Left renal cortex interstitium (tissue), 4 donors: ENCODE measurements at places on chromosomes 4 and X. TPM values are rescaled to one million over a fixed set of nuclear protein-coding genes. Genes with fewer than 3 reads are reported as not detected.

The BGN gene
- 201 TPM for polyA plus RNA-seq

The AR gene
- polyA plus RNA-seq: 3.8 TPM

- DNase-seq: no peak
Observed at GRCh38 chr4:142925161-142925560, 79.1 kb upstream of the INPP4B start.

DNA sequence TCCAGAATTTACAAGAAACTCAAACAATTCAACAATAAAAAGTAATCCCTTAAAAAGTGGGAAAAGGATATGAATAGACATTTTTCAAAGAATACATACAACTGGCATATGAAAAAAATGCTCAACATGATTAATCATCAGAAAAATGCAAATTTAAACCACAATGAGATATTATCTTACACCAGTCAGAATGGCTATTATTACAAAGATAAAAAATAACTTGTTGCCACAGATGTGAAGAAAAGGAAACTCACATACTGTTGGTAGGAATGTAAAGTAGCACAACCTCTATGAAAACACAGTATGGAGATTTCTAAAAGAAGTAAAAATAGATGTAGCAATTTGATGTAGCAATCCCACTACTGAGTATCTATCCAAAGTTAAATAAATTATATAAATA, 65.1 kb upstream of the DIAPH2 start:
- no peak for DNase-seq

- no peak for DNase-seq
Observed at GRCh38 chr4:188195389-188195985, 56.2 kb downstream of the TRIML1 start.

GRCh38 chrX:2589186-2590020, 88.6 kb upstream of the DHRSX start:
- DNase-seq: no peak
